ENCODE measurements at places on chromosomes 3 and 15.

- DNase-seq, result no peak
These were observed 27.0 kb downstream of the ALDH1A2 start for GRCh38 chr15:58038426-58039078.

- no peak for DNase-seq
These were observed 49.7 kb upstream of the ATOSA start for GRCh38 chr15:52728899-52729298.

GRCh38 chr3:127039719-127040118, 56.8 kb downstream of the PLXNA1 start:
- DNase-seq, result no peak

- DNase-seq, result no peak
These were observed 2.0 kb downstream of the PXYLP1 start for GRCh38 chr3:141233457-141234161.

- DNase-seq, result no peak
These were observed 2.2 kb upstream of the FAM240A start for GRCh38 chr3:46609944-46610722.

GRCh38 chr3:127170814-127171213, 22.1 kb upstream of the PRR23E start:
- no peak for DNase-seq

GRCh38 chr3:175020101-175020500, 161.0 kb downstream of the NAALADL2 start:
- no peak for DNase-seq

DNA sequence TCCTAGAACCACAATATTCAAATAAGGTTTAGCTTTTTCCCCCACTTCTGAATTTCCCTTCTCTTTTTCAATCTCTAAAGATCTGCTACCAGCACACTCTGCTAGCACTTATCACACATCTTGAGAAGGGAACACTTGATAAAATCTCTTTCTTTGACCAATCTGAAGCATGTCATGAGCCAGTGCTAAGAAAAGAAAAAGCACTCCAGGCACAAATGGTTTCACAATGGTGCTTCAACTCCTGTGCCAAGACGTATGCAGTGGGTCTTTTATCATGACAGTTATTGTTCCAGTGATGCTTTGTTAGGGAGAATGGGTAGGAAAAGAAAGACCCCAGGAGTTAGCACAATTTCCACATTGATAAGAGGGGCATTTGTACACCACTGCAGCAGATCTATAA, 248.4 kb downstream of the ZNF385D start:
- no peak for DNase-seq

- no peak for DNase-seq
These were observed 5.5 kb upstream of the CFAP100 start for GRCh38 chr3:126389112-126389793.

- DNase-seq, result no peak
These were observed 4.8 kb upstream of the NR2F2 start for GRCh38 chr15:96325541-96326327.

DNA sequence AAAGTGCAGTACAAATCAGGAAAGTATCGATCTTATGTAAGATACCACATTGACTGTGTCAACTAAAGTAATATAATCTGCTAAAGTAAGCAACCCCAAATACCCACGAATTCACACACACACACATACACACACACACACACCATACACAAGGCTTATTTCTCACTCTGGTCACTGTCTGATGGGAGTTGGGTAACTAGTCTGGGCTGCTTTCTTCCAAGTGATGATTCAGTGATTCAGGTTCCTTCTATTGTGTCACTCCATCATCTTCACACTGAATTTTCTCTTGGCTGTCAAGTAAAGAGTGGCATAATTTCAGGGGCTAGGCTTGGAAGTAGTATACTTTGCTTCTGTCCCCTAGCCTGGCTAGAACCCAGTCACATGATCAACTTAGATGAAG, 104.8 kb upstream of the CCDC54 start:
- DNase-seq, result no peak

GRCh38 chr3:47337656-47338055, 43.2 kb upstream of the PTPN23 start:
- DNase-seq, result no peak

GRCh38 chr15:25789616-25789999, 73.5 kb downstream of the ATP10A start:
- no peak for DNase-seq

GRCh38 chr3:13532631-13533030, 16.3 kb upstream of the FBLN2 start:
- DNase-seq, result no peak

GRCh38 chr3:129690963-129691362, 84.5 kb upstream of the PLXND1 start:
- no peak for DNase-seq

DNA sequence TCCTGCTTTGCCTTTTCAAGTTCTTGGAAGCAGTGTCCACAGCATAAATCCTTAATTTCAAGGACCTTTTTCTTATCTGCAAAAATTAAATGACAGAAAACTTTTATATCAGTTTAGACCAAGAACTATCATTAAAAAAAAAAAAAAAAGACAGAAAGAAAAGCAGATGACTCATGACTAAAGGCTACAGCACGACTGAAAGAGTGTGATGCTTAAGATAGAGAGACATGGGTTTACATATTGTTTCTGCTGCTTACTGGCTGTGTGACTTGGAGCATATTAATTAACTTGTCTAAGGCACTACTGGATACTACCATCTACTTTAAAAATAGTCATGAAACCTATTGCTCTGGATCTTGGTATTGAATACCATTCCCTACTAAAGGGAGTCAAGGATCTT, 62.3 kb downstream of the CEP152 start:
- DNase-seq, result no peak

GRCh38 chr3:194688200-194688740, 2.6 kb downstream of the FAM43A start:
- no peak for DNase-seq

DNA sequence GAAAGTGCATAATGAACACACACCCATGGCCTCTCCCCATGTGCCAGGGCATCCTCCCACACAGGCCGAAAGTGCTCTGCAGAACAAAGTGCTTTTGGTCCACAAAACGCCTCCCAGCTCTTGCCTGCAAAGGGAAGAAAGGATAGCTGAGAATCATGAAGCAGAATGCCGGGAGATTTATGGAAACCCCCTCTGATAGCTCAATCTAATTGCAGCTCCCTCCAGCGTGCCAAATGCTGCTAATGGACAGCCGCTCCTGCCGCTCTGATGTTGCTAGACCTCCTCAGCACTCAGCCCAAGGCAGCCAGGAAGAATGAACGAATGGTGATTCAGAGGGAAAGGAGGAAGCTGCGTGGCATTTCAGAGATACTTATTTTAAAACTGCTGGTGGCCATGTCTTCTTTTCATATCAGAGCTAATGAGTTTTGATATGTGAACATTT, 145.3 kb downstream of the TJP1 start:
- no peak for DNase-seq

GRCh38 chr3:48507256-48508061, 3.5 kb upstream of the SHISA5 start:
- peak; percentile 68 for DNase-seq

DNA sequence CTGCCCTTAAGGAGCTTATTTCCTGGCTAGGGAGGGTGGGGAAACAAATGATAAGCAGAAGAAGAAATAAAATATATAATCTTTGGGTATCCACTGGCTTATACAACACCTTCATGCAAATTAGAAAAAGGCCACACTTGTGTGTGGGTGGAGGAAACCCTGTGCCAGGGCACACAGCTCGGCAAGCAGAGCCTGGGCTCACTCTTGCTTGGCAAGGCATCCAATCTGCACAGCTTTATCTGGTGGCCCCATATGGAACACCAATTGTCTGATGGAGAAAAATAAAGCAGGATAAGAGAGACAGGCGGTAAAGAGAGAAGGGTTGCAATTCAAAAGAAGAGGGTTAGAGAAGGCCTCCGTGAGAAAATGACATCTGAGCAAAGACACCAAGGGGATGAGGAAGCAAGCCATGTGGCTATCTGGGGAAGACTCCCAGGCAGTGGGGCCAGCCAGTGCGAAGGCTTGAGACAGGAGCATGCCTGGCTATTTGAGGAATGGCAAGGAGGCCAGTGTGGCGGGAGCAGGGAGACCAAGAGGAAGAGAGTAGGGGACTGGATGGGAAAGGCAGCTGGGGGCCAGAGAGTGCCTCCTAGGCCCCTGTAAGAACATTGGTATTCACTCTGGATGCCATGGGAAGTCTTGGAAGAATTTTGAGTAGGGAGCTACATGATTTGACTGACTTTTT, 22.5 kb upstream of the VPS8 start:
- DNase-seq, result no peak

- DNase-seq, result no peak
These were observed 86.7 kb downstream of the FAM43A start for GRCh38 chr3:194772241-194773000.

GRCh38 chr3:11236588-11237461, 35.4 kb upstream of the ATG7 start:
- DNase-seq, result peak; percentile 78

GRCh38 chr3:151467069-151467468, 6.2 kb upstream of the IGSF10 start:
- DNase-seq, result no peak

GRCh38 chr15:95742836-95743235, 587.7 kb upstream of the NR2F2 start:
- no peak for DNase-seq

GRCh38 chr3:78565712-78566111, 1202.1 kb downstream of the ROBO1 start:
- no peak for DNase-seq

Measured in effector CD4-positive, alpha-beta T cell (primary cell).